GM12891 (cell line): ENCODE measurements at places on chromosomes 11 and 22.

DNA sequence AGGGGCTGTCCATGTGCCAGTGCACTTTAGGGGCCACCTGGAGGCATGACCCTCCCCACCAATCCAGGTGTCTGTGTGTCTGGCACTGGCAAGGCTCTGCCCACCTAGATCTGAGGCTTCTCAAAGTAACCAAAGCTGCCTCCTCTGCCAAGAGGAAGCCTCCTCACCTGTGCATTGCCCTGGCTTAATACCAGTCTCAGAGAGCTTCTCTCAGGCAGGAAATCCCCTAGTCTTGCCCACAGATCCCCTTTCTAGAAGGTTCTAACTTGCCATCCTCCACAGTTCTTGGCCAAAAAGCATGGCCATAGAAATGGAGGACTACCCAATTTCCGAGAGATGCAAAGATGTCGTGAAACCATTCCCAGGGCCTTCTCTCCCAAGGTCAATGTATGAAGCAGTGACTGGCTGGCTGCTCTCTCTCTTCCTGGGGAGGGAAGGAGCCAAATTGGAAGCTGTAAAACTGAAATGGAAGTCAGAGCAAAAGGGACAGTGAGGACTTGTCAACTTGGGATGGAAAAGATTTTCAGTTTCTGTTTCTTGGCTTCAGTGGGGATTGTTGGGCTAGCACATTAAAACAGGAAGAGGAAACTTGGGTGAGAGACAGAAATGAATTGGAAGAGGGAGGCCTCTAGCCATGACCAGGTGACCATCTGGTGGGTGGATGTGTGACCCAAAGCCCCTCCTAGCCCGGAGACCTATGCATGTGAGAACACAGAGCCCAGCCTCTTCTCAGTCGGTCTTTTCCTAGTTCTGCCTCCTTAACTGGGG lies 68.8 kb downstream of the PRDM11 start:
- no peak for DNase-seq

GRCh38 chr11:20110908-20111669 lies 49.2 kb downstream of the DBX1 start:
- DNase-seq: peak; percentile 56

DNA sequence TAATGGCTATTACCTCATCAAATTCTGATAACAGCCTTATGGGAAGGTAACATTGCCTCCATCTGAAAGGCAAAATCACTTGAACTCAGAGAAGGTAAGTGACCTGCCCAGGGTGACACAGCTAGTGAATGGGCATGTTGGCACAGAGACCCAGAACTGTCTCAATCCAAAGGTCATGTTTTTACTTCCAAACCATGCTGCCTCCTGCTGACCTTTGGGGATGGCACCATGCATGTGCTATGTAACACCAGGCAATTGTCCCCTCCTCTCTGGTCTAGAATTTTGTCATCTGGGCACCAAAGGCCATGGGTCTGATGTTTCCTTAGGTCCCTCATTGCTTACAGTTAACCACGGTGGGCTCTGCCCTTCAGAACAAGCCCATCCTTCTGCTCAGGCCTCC lies 417.4 kb downstream of the SOX6 start:
- DNase-seq: no peak

GRCh38 chr11:101445761-101446160 lies 138.0 kb downstream of the TRPC6 start:
- no peak for DNase-seq

GRCh38 chr11:63870351-63871140 lies 31.6 kb downstream of the MARK2 start:
- no peak for DNase-seq

DNA sequence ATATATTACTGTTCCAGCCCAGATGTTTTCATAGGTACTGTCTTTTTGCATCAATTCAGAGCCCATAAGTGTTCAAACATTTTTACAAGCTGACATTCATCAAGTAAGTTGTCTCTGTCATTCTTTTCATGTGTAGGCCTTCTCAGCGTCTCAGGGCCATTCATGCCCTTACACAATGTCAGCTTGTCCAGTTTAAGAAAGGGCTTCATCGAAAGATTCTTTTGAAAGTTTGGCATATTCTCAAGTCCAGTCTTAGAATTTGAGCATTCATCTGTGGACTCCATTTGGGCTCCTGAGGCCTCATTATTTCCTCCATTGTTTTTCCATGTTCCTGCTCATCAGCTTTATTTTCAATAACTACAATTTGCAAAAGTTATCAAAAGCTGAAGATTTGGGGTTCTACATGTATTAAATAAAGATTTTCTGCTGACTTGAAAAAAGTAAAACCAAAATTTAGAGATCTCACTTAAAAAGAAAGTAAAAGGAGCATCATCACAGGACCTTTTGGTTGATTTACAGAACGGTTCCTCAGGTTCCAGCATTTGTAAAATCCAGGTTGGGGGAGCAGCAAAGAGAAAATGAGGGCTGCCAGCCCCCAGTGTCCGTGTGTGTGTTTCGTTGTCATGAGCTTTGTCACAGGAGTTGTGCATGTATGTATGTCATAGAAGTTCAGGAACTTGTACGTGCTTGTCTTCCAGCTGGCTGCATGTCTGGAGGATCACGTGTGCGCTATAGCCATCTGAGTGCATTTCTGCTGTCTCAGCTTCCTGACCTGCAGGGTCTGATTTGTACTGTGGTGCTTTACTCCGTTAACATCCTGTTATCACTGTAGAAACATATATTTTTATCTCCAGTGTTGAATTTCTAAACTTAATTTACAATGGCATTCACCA lies 15.6 kb downstream of the MOV10L1 start:
- no peak for DNase-seq

- no peak for DNase-seq
Measured at GRCh38 chr11:88402192-88402715, 64.7 kb upstream of the CTSC start.

- no peak for DNase-seq
Measured at GRCh38 chr11:12745787-12746186, 71.6 kb downstream of the TEAD1 start.

GRCh38 chr11:43582863-43583462 lies 97.6 kb upstream of the HSD17B12 start:
- no peak for DNase-seq

DNA sequence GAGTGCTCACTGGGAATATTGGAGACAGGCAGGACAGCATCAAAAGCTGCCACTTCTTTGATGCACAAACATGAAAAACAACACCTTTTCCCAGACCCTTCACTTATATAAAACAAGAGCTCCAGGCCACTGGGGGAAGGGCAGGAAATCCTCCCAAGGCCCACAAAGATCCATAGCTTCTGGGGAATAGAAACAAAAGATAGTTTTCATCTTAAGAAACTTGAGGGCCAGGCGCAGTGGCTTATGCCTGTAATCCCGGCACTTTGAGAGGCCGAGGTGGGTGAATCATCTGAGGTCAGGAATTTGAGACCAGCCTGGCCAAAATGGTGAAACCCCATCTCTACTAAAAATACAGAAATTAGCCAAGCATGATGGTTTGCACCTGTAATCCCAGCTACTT lies 15.3 kb downstream of the RTL6 start:
- DNase-seq: no peak

DNA sequence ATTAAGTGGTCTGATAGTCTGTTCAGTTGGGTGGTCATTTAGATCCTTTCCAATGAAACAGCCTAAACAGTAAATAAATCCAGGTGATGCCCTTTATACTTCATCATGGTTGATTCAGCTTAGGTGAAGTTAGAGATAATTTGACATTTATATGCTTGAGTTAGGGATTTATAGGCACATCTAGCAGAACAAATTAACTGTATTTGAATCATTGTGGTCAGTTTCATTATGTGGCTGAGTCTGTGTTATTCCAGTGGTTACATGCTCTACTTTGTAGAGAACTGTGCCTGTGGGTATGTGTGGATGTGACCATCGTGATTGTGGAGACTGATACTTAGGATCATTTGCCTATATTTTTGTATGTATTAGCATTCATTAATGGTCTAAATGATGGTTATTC lies 194.6 kb downstream of the DDX10 start:
- DNase-seq: no peak

- DNase-seq: no peak
Measured at GRCh38 chr11:126317756-126318573, 14.1 kb downstream of the DCPS start.

DNA sequence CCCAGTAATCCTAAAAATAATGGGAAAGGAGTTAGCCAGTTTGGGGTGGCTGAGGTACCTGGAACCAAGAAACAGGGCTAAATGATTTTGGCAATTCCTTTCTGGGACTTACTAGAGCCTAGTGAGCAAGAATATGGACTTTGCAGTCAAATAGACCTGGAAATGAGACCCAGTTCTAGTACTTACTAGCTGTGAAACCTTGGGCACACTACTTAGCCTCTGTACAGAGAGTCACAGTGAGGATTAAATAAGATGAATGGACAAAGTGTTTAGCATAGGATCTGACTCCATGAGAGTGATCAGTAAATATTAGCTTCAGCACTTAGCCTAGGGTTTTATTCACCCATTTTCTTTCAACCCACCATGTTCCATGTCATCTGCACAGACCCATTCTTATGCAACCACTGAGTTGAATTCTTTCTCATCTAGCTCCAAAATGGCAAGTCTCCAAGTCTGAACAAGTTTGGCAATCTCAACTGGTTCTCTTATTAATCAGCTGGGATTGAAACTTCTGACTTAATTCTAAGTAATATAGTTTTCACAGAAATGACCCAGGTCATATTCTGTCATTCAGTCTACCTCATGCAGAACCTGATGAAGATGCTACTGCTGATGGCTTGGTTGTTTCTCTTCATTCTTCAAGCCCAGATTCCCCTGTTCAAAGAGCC lies 15.0 kb upstream of the SORL1 start:
- no peak for DNase-seq

DNA sequence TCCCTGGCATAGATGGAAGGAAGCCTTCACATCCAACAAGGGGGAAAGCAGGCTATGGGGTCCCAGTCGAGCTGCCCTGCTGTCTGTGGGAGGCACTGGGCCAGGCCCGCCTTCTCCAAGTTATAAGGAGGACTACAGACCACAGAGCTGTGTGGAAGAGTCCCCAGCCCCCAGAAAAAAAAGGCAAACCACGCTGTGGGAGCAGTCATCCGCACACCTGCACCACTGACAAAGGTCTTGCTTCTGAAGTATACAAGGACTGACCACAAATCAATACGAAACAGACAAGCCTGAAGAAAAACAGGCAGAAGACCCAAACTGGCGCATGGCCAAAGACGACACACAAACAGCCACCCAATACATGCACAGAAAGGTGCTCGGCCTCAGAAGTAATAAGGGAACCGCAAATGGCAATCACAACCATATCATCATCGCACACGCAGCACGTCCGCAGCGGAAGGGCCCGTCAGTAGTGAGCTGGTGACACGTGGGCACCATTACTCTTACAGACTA lies 384.1 kb downstream of the CTTN start:
- DNase-seq: no peak

GRCh38 chr11:61028135-61028729 lies 56.8 kb downstream of the CD6 start:
- DNase-seq: no peak

DNA sequence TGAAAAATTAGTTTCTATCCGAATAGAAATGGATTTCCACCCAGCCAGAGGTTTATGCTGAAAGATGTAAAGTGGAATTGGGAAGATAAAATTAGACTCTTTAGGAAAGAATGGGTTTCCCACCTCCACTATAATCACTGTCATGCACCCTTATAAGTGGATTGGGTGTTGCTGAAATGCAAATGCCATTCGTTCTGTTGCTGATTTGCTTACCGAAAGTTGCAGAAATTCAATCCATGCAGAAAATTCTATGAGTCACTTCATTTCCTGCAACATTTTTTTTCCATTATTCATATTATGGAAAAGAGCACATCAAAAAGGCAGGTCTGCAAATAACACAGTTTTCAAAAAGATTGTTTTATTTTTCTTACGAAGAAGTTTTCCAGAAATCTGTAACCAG lies 65.6 kb downstream of the LDLRAD3 start:
- no peak for DNase-seq

DNA sequence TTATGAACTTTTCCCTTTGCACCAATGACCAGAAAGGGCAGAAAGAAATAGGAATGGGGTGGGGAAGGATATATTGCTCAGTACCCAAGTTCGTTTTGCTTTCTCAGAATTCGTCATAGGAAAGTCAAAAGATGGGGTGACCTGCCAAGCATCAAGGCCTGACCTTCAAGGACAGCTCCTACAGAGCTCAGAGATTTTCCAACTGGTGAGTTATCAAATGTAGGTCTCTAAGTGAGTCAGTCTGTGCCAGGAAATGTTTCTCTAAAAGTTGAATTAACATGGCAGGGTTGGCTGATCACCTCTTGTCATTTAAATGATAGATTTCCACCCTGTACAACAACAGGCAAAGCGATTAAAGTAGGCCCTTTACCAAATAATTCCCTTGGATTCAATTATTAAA lies 307.2 kb downstream of the CADM1 start:
- no peak for DNase-seq

- no peak for DNase-seq
Measured at GRCh38 chr11:47225552-47226400, 11.0 kb downstream of the DDB2 start.

DNA sequence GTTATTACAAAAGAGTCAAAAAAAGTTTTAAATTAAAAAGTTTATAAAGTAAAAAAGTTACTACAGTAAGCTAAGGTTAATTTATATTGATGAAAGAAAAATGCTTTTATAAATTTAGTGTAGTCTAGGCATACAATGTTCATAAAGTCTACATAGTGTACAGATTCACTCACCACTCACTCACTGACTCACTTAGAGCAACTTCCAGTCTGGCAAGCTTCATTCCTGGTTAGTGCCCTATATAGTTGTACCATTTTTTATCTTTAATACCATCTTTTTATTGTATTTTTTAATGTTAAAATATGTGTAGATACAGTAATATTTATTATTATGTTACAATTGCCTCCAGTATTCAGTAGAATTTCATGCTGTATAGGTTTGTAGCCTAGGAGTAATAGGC lies 2.6 kb upstream of the MMP10 start:
- no peak for DNase-seq

- peak; percentile 10 for DNase-seq
Measured at GRCh38 chr22:43824724-43825420, 12.8 kb upstream of the EFCAB6 start.

DNA sequence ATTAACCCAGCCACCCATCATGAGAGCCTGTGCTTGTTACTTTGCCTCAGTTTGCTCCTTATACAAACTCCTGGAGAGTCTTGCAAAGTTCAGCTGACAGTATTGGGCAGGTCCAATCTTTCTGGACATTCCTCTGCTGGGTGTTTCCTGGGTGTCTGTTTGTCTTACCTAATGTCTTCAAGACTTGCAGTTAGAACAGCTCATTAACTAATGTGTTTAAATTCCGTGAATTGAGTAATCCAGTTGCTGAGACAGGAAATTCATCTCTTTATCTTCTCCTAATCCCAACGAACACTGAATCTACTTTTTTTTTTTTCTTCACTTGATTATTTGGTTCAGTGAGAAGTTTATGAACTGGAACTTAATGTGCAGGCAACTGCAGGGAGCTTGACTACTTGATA lies 20.6 kb downstream of the BCO2 start:
- DNase-seq: no peak

- DNase-seq: no peak
Measured at GRCh38 chr22:43081968-43082367, 7.2 kb downstream of the TTLL1 start.
